ENCODE measurements at places on chromosomes 2 and 18.

- no peak for DNase-seq
Measured at GRCh38 chr18:5095239-5095638, 101.8 kb downstream of the AKAIN1 start.

DNA sequence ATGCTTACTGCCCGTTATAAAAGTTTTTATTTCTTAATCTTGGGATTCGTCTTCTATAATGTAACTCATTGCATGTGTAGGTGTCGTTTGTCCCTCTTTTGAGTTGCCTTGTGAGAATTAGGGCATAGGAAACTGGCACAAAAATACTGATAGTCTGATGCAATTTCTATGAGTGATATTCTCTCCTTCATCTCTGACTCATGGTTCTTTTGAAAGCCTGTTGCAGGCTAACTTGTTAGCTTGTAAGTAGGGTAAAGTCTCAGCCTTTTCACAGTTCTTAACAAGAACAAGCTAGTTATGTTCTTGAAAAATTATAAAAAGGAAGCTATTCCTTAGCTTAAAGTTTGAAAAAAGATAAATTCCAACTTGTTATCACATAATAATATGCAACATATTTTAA is 1085.4 kb upstream of the NRXN1 start:
- DNase-seq: no peak

DNA sequence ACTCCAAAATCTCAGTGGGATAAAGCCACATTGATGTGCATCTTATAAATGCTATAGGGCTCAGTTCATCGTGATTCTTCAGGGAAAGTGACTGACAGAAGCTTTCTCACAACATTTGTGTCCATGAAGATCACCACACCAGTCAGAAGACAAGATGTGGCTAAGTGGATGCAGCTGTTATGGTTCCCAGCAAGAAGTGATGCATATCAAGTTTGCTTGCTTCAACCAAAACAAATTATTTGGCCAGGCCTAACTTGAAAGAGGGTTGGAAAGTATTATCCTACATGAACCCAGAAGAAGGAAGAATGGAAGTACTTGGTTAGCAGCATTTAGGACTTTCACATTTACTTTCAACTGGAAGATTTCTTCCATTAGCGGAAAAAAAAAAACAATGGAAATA is 210.0 kb upstream of the ACVR2A start:
- no peak for DNase-seq

GRCh38 chr18:36685580-36685979 is 143.2 kb downstream of the TPGS2 start:
- DNase-seq: no peak

DNA sequence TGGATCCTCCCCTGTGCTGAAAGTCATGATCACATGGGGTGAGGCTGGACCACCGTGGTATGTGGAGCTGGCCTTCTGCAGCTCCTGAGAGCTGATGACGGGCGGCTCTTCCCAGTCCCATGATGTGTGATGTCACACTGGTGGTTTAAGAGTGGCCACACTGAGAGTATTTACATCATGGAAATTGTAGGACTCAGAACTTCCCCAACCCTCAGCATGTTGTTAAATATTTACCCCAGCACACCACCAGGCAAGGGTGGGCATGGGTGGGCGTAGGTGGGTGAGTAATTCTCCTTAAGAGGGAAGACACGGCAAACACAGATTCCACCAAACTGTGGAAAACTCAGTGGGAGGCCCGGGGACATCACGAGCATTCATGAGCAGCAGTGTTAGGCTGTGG is 106.8 kb downstream of the ALPK2 start:
- no peak for DNase-seq

DNA sequence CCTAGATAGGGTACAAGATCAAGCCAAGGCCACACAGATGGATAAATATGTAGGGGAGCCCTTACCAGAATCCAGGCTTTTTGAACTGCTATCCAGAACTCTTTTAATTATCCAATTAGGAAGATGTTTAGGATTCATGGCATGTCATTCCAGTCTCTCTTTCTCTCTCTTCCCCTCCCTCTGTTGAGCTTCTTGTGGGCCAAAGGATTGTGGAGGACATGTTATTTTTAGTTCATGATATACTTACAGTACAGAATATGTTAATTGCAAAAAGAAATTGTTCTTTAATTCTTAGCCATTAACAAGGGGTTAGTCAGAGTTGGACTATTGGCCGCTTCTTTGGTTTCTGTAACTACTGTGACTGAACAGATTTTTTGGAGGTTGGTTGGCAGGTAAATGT is 113.0 kb downstream of the SETBP1 start:
- DNase-seq: no peak

DNA sequence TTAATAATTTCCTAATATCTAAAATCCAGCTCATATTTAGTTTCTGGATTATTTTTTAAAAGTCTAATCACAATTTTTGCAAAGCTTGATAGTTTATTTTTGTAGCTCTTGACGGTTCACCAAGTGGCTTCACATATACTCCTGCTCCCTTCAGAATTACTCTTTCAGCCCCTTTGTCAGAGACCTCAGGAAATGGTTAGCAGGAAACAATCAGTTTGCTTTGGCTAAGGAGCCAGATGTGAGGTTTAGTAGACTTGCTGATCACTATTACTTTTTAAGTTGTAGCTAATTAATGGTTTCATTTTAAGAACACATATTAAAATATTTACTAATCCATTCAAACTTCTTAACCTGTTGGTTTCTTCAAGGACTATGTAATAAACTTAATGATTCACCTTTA is 2.3 kb downstream of the RBBP8 start:
- no peak for DNase-seq

DNA sequence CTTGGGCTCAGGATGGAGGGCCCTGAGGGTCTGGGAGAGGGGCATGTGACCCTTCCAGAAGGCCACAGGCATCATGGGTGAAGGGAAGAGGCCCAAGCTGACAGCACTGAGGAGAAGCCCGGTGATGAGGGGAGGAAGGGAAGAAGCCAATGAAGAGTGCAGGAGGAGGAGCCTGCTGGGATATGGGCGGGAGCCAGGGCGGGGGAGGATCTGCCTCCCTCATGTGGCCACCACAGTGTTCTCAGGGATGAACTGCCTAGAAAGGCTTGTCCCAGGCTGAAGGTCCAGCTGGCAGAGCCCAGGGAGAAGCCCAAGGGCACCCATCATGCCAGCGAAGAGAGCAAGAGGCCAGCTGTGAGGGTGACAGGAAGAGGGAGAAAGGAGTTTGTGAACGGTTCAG is 24.6 kb upstream of the PLB1 start:
- no peak for DNase-seq

DNA sequence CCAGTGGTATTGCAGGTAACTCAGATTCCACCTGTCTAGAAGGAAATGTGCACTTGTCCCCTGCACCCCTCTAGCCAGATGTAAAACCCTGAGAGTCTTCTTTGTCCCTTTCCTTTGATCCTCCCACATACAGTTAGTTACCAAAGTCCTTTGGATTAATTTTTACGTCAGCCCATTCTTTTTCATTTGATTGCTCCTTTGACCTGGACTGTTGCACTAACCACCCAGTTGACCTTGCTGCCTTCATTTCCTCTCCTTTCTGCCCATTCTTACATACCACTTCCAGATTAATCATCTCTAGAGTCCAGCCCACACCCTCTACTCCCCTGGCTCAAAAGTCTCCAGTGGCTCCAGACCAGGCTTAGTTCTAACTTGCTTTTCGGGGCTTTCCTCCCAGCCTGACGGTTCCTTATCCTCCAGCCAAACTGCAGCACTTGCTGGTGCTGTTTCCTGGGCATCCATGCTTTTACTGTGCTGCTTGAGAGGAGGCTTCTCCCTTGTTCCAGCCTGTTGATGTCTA is 99.3 kb downstream of the SPTBN1 start:
- DNase-seq: no peak

- DNase-seq: no peak
Measured at GRCh38 chr2:41725901-41726300, 321.9 kb upstream of the PKDCC start.

DNA sequence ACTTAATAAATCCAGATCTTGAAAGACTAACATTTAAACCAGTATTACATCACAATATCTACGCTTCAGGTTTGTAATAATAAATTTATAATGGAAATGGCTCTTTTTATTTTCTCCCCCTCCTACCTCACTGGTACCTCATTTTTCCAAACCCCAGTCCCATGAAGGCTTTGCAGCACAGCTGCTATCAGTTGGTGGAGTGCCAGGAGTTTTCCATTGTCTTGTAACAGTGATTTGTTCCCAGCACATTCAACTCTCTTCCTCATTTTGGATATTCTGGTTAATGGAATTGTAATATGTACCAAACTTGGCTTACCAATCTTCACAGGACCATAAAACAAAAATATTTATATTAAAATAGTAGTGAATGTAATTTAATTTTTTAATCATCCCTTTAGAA is 91.2 kb downstream of the VRK2 start:
- no peak for DNase-seq

- no peak for DNase-seq
Measured at GRCh38 chr18:55509631-55510324, 78.2 kb downstream of the TCF4 start.

DNA sequence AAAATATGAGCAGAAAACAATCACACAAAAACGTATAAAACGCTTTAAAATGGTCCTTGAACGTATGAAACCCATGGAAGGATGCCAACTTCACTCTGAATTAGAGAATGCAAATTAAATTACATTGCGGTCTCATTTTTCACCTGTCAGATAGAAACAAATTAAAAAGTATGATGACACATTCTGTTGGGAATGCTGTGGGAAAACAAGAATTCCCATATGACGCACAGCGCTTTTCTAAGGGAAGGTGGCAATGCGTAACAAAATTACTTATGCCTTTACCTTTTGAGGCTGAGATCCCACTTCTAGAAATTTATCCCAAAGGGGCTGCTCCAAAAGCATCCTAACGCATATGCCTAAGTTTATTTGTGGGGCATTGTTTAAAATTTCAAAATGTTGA is 3.8 kb upstream of the RPS7 start:
- DNase-seq: no peak

DNA sequence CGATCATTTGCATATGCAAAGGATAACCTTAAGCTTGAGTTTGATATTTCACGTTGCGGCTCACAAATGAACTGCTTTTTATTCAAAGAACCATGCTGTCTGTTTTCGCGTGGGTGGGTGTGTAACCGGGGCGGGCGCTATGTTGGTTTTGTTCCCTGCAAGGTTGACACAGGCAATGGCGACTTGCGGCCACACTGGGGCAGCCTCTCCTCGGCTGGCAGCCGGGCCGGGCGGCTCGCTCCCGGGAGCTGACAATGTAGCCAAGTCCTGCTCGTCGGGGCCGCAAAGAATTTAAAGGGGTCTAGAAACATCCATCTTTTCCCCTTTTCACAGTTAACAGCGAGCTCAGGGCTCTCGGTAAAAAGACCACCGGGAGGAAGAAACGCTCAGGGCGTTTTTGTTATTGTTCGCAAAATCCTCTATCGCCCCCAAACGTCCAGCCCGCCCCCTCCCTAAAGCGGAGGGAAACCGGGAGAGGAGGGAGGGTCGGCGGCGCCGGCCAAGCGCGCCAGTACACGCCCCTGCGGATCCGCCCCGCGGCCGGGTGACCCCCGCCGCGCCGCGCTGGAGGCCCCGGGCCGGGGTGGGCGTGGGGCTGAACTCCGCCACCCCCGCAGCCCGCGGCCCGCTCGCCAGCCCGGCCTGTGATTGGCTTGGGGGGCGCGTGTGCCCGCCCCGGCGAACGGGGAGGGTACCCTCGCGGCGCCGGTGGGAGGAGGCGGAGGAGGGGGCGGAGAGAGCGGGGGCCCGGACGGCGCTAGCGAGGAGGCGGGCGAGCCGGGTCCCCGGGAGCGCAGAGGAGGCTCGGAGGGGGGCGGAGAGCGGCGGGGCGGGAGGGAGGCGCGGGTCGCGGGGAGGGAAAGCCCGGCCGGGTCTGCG is at the start of gene NEDD4L:
Gene NEDD4L, plus strand, starts transcription at position 736 of the 879 bp plus-strand sequence. CDS start 435 bp downstream, outside the sequence.
- peak; percentile 91 for DNase-seq

DNA sequence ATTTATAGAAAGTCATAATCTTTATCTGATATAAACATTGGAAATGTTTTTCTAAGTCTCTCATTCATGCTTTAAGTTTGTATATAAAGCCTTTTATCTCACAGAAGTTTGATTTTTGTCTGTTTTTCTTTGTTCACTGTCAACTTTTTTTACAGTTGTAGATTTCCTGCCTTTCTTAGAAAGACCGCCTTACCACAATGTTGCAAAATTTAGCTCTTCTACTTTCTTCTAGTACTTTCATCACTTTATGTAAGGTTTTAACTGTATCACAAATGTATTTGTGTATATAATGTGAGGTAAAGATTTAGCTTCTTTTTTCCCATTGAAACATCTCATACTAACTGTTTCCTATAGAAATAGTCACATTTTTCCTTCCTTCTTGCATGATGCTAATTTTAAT is 136.1 kb downstream of the DNAH6 start:
- DNase-seq: no peak

GRCh38 chr2:181790716-181791649 is 100.5 kb upstream of the ITPRID2 start:
- DNase-seq: no peak

- DNase-seq: no peak
Measured at GRCh38 chr2:110650346-110650745, 27.5 kb downstream of the BUB1 start.

DNA sequence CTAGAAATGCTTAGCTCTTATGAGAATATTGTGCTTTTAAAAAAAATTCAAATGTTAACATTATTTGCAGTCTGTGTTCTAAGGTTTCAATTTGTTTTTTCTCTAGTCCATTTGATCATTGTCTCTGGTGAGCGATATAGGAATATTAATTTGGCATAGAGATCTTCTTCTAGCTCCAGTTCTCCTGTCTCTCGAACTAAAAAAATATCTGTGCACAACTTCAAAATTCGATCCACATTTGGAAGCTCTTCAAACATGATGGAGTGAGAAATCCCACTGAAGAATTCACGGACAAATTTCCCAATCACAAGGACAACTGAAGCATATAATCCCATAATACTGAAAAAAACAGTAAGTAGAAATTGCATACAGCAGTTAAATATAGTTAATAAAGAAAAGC is 145.6 kb downstream of the NAPG start:
- no peak for DNase-seq

All from NCI-H774 (cell line).